ENCODE measurements at places on chromosomes 7 and 10.
A peak's percentile ranks its signal among the peaks of the same experiment; 100 is the strongest.

DNA sequence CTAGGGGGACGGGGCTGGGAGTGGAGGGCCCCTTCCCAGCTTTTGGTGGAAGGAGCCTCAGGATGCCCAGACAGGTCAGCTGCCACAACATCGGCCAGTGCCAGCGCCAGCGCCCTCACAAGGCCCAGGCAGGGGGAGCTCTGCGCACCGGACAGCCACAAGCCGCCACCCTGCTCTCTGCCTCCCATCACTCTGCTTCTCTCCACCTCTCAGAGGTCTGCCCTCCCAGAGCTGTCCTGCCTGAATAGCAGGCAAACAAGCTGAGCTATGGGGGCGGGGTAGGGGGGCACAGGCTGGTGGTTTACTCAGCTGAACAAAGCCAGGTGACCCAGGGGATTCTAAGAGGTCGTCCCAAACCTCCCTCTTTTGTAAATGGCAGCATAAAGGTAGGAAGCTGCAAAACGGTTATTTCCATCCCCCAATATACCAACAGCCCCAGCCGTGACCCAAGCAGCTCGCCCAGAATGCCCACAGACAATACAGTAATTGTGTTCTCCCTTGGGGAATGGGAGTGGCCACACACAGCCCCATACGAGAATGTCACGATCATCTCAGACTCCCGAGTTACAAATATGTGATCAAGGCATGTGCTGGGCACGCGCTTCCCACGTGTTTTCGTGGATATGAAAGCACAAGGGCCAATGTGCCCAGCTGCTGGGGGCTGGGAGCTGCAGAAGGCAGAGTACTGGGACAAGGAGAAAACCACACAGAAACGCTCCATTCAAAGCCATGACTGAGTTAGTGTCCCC lies 19.7 kb downstream of the FAM53B start:
- DNase-seq: no peak

DNA sequence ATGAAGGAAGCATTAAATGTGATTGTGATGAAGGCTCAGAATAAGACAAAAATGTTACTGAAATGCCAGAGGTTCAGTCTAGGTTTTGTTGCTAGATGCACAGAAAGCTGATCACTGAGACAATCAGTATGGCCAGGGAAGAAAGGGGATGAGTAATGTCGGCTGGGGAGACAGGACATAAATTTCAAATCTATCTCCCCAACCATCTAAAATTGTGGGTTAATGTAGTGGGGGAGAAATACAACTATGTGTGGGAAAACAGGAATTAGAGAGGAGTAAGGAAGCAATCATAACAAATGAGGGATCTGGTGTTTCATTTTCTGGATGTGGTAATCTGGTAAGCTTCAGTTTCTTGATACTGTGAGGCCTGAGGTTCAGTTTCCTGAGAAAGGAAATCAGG lies 1111.0 kb downstream of the XPNPEP1 start:
- peak; percentile 80 for DNase-seq

DNA sequence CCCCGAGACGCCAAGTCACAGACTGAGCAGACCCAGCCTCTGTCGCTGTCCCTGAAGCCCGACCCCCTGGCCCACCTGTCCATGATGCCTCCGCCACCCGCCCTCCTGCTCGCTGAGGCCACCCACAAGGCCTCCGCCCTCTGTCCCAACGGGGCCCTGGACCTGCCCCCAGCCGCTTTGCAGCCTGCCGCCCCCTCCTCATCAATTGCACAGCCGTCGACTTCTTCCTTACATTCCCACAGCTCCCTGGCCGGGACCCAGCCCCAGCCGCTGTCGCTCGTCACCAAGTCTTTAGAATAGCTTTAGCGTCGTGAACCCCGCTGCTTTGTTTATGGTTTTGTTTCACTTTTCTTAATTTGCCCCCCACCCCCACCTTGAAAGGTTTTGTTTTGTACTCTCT lies 215.6 kb downstream of the TCF7L2 start:
- no peak for DNase-seq

- DNase-seq: no peak
These were observed 2.6 kb upstream of the ZPBP start for GRCh38 chr7:50095634-50096033.

GRCh38 chr10:56836659-56837058 lies 475.6 kb upstream of the ZWINT start:
- no peak for DNase-seq

DNA sequence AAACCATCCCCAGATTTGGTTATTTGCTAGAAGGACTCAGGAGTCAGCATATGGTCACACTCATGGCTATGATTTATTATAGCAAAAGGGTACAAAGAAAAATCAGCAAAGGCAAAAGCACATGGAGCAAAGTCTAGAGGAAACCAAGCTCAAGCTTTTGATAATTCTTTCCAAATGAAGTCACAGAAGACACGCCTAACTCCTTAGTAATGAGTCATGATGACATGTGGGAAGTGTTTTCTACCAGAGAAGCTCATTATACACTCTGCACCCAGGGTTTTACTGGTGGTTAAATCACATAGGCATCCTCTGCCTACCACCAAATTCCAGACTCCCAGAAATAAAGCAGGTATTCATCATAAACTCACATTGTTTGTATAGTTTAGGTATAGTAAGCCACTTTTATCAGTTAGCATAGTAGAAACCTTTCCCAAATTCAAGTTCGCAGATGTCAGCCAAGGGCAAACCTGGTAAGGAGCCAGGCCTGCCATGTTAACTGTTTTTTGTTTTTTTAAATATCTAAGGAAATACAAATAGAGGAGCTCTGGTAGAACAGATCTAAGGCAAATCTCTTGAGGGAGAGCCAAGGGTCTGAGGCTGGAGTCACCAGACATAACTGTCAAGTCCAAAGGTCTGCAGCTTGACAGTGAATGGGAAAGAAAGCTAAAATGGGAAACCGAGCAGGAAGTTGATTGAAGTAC lies 15.4 kb upstream of the HIBADH start:
- DNase-seq: peak; percentile 97

DNA sequence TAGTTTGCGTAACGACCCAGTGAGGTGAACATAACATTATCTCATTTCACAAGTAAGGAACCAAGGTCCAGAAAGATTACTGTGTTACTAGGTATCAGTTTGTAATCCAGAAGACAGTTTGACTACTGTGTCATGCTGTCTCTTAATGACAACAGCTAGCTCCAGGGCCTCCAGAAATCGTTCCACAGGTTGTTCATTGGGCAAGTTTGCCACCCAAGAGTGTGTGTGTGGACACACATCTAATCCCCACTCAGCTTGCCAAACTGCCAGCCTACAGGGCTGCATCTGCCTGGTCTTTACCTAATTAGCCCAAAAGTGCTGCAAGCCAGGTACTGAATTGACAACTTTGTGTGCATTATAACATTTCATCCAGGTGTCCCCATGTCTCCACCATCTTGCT lies 27.9 kb upstream of the SLC16A12 start:
- no peak for DNase-seq

DNA sequence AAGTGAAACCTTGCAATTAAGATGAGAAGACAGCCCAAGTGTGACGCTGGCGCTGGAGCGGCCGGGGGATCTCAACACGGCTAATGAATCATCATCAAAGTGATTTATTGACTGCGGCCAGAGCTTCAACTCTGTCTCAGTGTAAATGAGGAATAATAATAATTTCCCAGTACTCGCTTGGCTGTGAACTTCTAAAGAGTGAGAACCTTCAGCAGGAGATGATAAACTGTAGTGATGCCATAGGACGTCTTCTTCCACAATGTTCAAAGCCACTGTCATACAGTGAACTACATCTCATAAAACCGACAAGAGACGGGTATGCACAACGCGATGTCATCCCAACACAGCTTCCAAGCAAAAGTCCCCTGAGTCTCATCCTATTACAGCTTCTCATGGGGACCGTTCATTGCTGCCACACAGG lies 123.6 kb upstream of the NOBOX start:
- DNase-seq: peak; percentile 62

Data from fibroblast of skin of right biceps (primary cell).